H7 (cell line): ENCODE measurements at places on chromosomes 3 and 15. TPM values are rescaled to one million over a fixed set of nuclear protein-coding genes. Genes with fewer than 3 reads are reported as not detected.

Gene CLDN18
- total RNA-seq: 0.14 TPM in 1 of 2 replicates, not detected in the other

Gene FEZF2
- 0.14 TPM in 1 of 2 replicates, not detected in the other for total RNA-seq

Gene ANKRD63
- 0.22 and 0.45 TPM in 2 replicates for total RNA-seq

Gene NME9
- 0.35 TPM in 1 of 2 replicates, not detected in the other for total RNA-seq

Gene PDE12
- 13.2 and 16.1 TPM in 2 replicates for total RNA-seq

Gene DHFR2
- 1.0 and 1.4 TPM in 2 replicates for total RNA-seq

Gene GLDN
- 0.35 and 0.67 TPM in 2 replicates for total RNA-seq

Gene PATL2
- total RNA-seq: 0.24 and 1.5 TPM in 2 replicates

Gene USP4
- 9.6 and 10.7 TPM in 2 replicates for total RNA-seq

Gene TRIM42
- total RNA-seq: not detected in 2 replicates

Gene RLBP1
- 0.15 TPM in 1 of 2 replicates, not detected in the other for total RNA-seq

Gene TMEM40
- total RNA-seq: 1.8 TPM in 1 of 2 replicates, not detected in the other

Gene NXPE3
- 5.6 and 5.7 TPM in 2 replicates for total RNA-seq

Gene STAC
- 5.2 and 7.1 TPM in 2 replicates for total RNA-seq

Gene ATP2B2
- 0.04 and 0.21 TPM in 2 replicates for total RNA-seq

Gene EXD1
- total RNA-seq: 0.22 and 0.73 TPM in 2 replicates

Gene DUOXA2
- total RNA-seq: not detected in 2 replicates

Gene LPCAT4
- 49.2 and 57.5 TPM in 2 replicates for total RNA-seq

Gene GJD2
- total RNA-seq: 0.07 TPM in 1 of 2 replicates, not detected in the other

Gene MYH15
- total RNA-seq: 0.07 and 0.15 TPM in 2 replicates

Gene TRPM1
- 0.48 and 0.89 TPM in 2 replicates for total RNA-seq

Gene TMEM62
- 1.8 and 4.8 TPM in 2 replicates for total RNA-seq

Gene CRYGS
- 0.81 and 1.8 TPM in 2 replicates for total RNA-seq

Gene FETUB
- total RNA-seq: not detected in 2 replicates

Gene LMCD1
- 2.8 and 7.9 TPM in 2 replicates for total RNA-seq

Gene ANKRD34C
- not detected in 2 replicates for total RNA-seq

Gene TRIM71
- total RNA-seq: 105 and 151 TPM in 2 replicates

Gene SERPINI2
- total RNA-seq: not detected in 2 replicates

Gene CPLX3
- total RNA-seq: 0.03 TPM in 1 of 2 replicates, not detected in the other

Gene KLF13
- 29.5 and 36.5 TPM in 2 replicates for total RNA-seq

Gene XYLB
- 1.5 and 1.6 TPM in 2 replicates for total RNA-seq

Gene CTDSPL
- 20.3 and 21.1 TPM in 2 replicates for total RNA-seq

Gene GRM7
- 0.14 and 0.70 TPM in 2 replicates for total RNA-seq
